Progenitor cell of endocrine pancreas (in vitro differentiated cells): ENCODE measurements at places on chromosomes 4 and X. TPM values are rescaled to one million over a fixed set of nuclear protein-coding genes. Genes with fewer than 3 reads are reported as not detected.

Gene ABCG2
- total RNA-seq, result 2.3 and 2.6 TPM in 2 replicates

Gene UBE2K
- 105 and 110 TPM in 2 replicates for total RNA-seq

Gene EDA2R
- 4.2 and 6.6 TPM in 2 replicates for total RNA-seq

Gene HTN1
- not detected in 2 replicates for total RNA-seq

Gene PCSK1N
- 55.4 and 58.3 TPM in 2 replicates for total RNA-seq

Gene ADH1A
- total RNA-seq, result 5.6 TPM in 2 replicates

Gene FANCB
- 6.6 and 8.0 TPM in 2 replicates for total RNA-seq

Gene ERAS
- total RNA-seq, result 0.31 TPM in 1 of 2 replicates, not detected in the other

Gene GPM6B
- total RNA-seq, result 20.4 and 21.8 TPM in 2 replicates

Gene MTNR1A
- 2.6 and 2.7 TPM in 2 replicates for total RNA-seq

Gene ETDA
- not detected in 2 replicates for total RNA-seq

Gene JADE3
- 22.5 and 23.4 TPM in 2 replicates for total RNA-seq

Gene COL25A1
- total RNA-seq, result 3.8 and 3.9 TPM in 2 replicates

Gene PAGE2
- not detected in 2 replicates for total RNA-seq

Gene ABLIM2
- 5.7 and 7.5 TPM in 2 replicates for total RNA-seq

Gene SPANXN4
- total RNA-seq, result not detected in 2 replicates

Gene CTAG2
- not detected in 2 replicates for total RNA-seq

Gene CCSER1
- total RNA-seq, result 11.6 and 11.7 TPM in 2 replicates

Gene MAP3K15
- total RNA-seq, result 4.2 and 5.1 TPM in 2 replicates

Gene TMPRSS11B
- not detected in 2 replicates for total RNA-seq

Gene CXorf49
- not detected in 2 replicates for total RNA-seq

Gene CCDC120
- 27.1 and 27.9 TPM in 2 replicates for total RNA-seq

Gene PDGFC
- 42.2 and 42.5 TPM in 2 replicates for total RNA-seq

Gene BEND2
- total RNA-seq, result not detected in 2 replicates

Gene ITM2A
- total RNA-seq, result 1.5 and 3.8 TPM in 2 replicates

Gene TCEAL2
- 5.9 and 7.2 TPM in 2 replicates for total RNA-seq

Gene TENM3
- total RNA-seq, result 40.4 and 51.9 TPM in 2 replicates
